Neural cell (in vitro differentiated cells): ENCODE measurements at places on chromosomes 11 and 22. TPM values are rescaled to one million over a fixed set of nuclear protein-coding genes. Genes with fewer than 3 reads are reported as not detected.

The PIK3C2A gene
- 24.9 and 27.2 TPM in 2 replicates for polyA plus RNA-seq

The GAS2 gene
- 2.5 and 8.0 TPM in 2 replicates for polyA plus RNA-seq

The TAGLN gene
- polyA plus RNA-seq: 15.7 and 22.9 TPM in 2 replicates

The BACE1-AS gene
- 3.8 and 5.0 TPM in 2 replicates for polyA plus RNA-seq

The MYBPC3 gene
- polyA plus RNA-seq: not detected in 2 replicates

The GLYAT gene
- not detected in 2 replicates for polyA plus RNA-seq

The CDCA5 gene
- polyA plus RNA-seq: 2.3 and 2.4 TPM in 2 replicates

The TRPM5 gene
- polyA plus RNA-seq: not detected in 2 replicates

The OR52N5 gene
- polyA plus RNA-seq: not detected in 2 replicates

The CENPM gene
- polyA plus RNA-seq: 1.7 and 2.1 TPM in 2 replicates

The C22orf39 gene
- polyA plus RNA-seq: 94.9 and 99.4 TPM in 2 replicates

The C22orf31 gene
- polyA plus RNA-seq: not detected in 2 replicates

The NTM gene
- 34.1 and 39.4 TPM in 2 replicates for polyA plus RNA-seq

The LARGE2 gene
- polyA plus RNA-seq: not detected in 2 replicates

The VWCE gene
- 5.5 and 9.8 TPM in 2 replicates for polyA plus RNA-seq

The FBLN1 gene
- 3.4 and 5.8 TPM in 2 replicates for polyA plus RNA-seq

The TRIM29 gene
- 0.56 and 0.82 TPM in 2 replicates for polyA plus RNA-seq

The CLMP gene
- 0.14 TPM in 1 of 2 replicates, not detected in the other for polyA plus RNA-seq

The KRTAP5-9 gene
- not detected in 2 replicates for polyA plus RNA-seq

The PNPLA5 gene
- polyA plus RNA-seq: not detected in 2 replicates

The LIMK2 gene
- 44.2 and 52.8 TPM in 2 replicates for polyA plus RNA-seq

The PLET1 gene
- polyA plus RNA-seq: not detected in 2 replicates

The TMEM191B gene
- polyA plus RNA-seq: 41.5 and 47.9 TPM in 2 replicates

The CERK gene
- polyA plus RNA-seq: 57.4 and 66.2 TPM in 2 replicates

The OR2AG2 gene
- polyA plus RNA-seq: not detected in 2 replicates

The KRTAP5-2 gene
- not detected in 2 replicates for polyA plus RNA-seq

The RASD2 gene
- 0.14 and 0.40 TPM in 2 replicates for polyA plus RNA-seq

The GGTLC2 gene
- not detected in 2 replicates for polyA plus RNA-seq

The BACE1 gene
- polyA plus RNA-seq: 20.6 and 21.0 TPM in 2 replicates

The SHISAL1 gene
- polyA plus RNA-seq: 15.4 and 21.6 TPM in 2 replicates

The IFITM2 gene
- 2.3 TPM in 1 of 2 replicates, not detected in the other for polyA plus RNA-seq

The OR10D3 gene
- polyA plus RNA-seq: not detected in 2 replicates

The MGAT3 gene
- polyA plus RNA-seq: 29.1 and 36.2 TPM in 2 replicates

The ACRV1 gene
- 0.52 TPM in 1 of 2 replicates, not detected in the other for polyA plus RNA-seq

The NRIP3 gene
- 8.8 and 13.4 TPM in 2 replicates for polyA plus RNA-seq

The AAMDC gene
- 3.8 and 9.7 TPM in 2 replicates for polyA plus RNA-seq
